Large intestine (tissue), 12 donors: ENCODE measurements at places on chromosomes 1 and 21.

GRCh38 chr1:54559111-54559548 lies 11.1 kb downstream of the ACOT11 start:
- no peak for DNase-seq

DNA sequence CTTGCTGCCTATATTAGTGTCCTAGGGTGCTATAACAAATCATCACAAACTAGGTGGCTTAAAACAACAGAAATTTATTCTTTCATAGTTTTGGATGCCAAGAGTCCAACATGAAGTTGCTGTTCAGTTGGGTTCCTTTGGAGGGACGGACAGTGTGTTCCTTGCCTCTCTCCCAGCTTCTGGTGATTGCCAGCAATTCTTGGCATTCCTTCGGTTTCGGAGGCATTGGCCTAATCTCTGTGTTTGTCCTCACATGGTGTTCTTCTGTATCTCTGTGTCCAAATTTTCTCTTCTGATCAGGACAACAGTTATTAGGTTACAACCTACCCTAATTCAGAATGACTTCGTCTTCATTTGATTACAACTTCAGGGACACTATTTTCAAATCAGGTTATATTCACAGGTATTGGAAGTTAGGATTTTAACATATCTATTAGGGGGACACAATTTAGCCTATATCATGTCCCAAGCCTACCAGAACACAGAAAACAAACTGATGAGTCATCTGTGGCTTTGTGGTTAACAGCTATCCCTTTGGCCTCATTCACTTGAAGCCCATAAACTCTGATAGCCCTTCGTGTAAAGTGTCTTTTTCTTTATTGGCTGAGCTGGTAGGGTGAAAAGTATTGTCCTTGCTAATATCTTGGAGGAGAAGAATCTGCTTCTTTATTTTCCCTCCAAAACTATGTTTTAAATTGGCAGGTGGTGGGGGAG lies 83.2 kb upstream of the PAPPA2 start:
- peak; percentile 43 for DNase-seq

DNA sequence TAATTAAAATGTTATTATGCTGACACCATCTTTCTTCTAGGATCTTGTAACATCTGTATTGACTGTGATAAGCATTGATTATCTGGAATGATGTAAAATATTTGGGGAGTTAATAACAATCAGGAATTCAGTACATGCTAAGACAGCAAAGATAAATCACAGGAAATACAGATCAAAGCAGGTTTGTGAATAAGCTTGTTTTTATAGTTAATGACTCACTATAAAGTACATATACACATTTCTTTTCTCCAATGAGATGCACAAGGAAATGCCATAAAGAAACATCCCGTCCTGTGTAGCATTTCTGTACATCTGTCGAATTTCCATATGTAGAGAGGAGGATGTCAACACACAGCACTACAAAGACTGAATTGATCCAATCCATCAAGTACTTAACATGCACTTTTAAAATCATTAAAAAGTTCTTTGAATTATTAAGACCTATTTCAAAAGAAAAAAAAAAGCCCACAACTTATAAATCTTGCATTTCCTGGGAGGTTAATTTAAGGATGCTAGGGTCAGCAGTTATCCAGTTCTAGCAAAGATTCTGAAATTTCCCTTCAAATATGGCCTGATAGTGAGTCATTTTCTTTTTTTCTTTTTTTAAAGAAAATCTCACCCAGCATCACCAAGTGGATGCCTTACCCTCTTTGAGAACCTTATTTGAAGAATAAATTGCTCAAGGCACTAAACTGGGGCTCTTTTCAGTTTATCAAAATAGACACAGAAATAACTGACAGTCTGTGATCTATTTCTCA lies 243.2 kb upstream of the NR5A2 start:
- DNase-seq, result no peak

- DNase-seq, result no peak
These were observed 405.0 kb upstream of the POU3F1 start for GRCh38 chr1:38451541-38451993.

- DNase-seq, result no peak
These were observed 39.1 kb downstream of the CLEC20A start for GRCh38 chr1:178457651-178458050.

- no peak for DNase-seq
These were observed 68.2 kb downstream of the ZFYVE9 start for GRCh38 chr1:52210044-52210443.
